OCI-LY7 (cell line): ENCODE measurements at places on chromosomes 1 and 21. TPM values are rescaled to one million over a fixed set of nuclear protein-coding genes. Genes with fewer than 3 reads are reported as not detected.

MATN1 gene
- 0.42 TPM in 1 of 2 replicates, not detected in the other for total RNA-seq

FAM177B gene
- total RNA-seq: not detected in 2 replicates

FGR gene
- total RNA-seq: 0.98 and 1.2 TPM in 2 replicates

SPRR5 gene
- not detected in 2 replicates for total RNA-seq

DNA sequence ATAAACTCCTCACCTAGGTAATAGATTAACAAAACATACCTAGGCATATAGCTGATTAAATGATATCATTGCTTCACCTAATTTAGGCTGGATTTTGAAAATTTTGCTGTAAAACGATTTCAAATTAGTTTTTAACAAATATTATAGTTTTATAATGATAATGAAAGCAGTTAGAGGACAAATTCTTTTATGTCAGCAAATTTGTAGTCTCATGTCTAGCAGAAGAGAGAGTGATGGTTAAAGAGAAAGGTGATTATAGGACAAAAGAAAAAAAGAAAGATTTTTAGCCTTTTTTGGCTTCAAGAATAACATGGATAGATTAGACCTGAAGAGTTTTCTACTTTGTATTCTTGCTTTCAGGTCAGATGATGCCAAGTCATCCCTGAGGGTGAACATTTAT lies 3.6 kb upstream of the DPH5 start:
- DNase-seq: no peak

DNA sequence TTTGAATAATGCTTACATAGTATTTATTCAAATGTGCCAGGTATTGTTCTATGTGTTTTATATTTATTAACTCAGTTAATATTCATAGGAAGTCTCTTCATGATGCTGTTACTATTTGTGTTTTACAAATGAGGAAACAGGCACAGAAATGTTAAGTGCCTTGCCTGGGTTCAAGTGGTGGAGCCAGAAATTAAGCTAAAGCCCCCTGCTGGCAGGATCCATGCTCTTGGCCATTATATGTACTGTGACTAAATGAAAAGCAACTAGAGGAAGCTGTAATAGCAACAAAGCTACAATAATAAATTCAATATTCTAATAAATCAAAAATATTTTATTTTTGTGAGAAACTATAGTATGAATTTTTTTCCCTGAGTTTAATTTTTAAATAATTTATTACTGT lies 30.0 kb downstream of the IARS2 start:
- peak; percentile 22 for DNase-seq

DNA sequence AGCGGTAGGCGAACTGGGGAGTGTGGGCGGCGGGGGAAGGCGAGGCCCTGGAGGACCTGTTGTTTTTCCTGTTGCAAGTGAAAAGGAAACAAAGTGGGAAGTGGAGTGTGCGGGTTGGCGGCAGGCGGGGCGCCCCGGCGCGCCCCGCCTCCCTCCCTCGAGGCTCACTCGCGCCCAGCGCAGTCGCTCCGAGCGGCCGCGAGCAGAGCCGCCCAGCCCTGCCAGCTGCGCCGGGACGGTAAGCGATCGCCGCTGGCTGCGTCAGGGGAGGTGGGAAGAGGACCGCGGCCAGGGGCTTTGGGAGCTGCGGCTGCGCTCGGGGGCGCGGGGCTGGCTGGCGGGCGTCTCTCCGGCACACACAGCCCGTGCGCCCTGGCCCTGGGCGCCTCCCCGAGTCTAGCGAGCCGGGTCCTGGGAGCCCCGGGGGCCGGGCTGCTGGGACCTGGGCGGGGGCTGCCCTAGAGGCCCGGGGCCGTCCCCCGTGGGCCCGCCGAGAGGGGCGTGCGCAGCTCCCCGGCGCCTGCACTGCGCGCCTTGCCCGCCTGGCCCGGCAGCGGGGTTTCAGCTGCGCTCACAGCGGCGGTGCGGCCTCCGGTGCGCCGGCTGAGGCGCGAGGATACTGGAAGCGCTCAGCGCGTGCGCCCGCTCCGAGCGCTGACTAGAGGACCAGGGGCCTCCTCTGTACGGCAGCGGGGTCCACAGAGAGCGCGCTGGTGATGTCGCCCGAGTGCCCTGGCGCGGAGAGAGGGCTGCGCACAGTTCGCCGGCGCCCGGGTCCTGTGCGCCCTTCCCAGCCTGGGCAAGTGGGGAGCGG lies at the start of gene PIK3CD:
Gene PIK3CD (plus strand): TSS at position 167 of the 814 bp plus-strand sequence. CDS start 58,725 bp downstream, outside the sequence.
- DNase-seq: peak; percentile 64

DNA sequence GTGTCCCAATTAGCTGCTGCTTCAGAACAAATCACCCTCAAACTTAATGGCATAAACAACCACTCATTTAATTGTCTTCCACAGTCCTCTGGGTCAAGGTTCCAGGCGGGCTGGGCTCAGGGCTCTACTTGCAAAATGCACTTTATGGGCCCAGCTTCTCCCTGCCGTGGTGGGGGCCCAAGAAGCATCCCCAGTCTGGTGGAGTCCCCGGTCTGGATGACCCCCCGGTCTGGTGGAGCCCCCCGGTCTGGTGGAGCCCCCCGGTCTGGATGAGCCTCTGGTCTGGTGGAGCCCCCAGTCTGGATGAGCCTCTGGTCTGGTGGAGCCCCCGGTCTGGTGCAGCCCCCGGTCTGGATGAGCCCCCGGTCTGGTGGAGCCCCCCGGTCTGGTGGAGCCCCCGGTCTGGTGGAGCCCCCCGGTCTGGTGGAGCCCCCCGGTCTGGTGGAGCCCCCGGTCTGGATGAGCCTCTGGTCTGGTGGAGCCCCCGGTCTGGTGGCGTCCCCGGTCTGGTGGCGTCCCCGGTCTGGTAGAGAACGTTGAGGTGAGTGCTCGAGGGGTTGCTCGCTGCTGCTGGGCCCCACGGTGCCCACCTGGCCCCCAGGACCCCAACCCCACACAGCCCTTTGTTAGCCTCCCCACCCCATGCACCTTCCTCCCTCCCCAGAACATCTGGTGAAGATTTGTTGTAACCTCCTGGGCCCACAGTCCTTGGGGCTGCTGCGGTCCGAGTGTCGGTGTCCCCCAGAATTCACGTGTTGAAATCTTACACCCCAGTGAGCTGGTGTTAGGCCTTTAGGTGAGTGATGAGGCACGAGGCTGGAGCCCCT lies 33.8 kb downstream of the POFUT2 start:
- no peak for DNase-seq

DNA sequence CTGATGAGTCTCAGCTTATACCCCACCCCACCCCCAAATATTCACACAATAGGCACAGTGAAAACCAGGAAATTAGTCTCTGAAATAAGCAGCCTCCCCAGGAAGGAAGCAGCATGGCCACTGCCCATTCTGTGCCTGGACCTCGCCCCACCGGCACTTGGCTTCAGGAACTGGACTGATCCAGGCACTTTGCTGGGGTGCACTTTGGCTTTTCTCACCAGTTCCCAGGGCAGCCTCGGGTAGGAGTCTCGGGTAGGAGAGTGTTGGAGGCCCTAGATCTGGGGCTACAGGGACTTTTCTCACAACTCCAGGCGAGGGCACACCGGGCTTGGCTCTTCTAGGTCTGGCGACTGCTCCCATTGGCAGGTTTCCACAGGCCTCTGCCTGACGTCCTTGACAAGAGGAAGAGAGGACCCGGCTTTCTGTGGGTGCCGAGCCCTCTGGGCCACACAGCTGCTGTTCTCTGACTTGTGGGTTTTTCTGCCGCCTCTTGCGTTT lies 18.7 kb downstream of the ADARB1 start:
- no peak for DNase-seq

DNA sequence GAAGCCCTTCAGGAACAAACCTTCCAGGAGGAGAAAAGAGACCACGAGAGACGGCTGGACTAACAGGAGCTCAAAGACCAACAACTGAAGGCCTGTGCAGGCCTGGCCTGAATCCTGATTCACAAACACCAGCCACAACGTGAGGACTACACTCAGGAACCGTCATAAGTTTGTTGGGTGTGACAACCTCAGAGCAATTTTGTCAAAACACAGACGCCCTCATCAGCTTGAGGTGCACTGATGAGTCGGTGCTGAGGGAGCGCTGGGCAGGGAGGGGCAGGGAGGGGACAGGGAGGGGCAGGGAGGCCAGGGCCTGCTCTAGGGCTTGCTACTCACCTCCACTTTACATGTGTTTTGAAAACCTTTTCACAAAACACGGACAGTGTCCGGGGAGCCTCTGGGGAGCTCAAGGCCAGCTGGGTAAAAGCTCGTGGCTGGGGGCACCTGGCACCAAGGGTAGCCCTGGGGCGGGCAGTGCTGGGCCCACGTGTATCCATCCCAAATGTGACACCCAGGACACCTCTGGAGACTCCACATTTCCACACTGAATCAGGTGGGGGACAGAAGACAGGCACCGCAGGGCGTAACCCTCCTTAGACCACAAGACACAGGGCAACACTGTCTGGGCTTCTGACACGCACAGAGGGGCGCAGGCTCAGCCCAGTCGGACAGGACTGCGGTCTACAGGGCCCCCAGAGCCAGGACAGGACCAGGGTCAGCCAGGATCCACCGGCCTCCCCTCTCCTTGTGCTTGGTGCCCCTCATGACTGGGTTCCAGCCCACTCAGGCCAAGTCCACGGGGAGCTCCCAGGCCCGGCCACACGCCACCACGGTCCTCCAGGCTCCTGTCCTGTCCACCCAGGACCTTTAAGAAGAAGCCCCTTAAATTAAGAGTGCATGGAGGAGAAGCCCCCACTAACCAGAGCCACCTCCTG lies 16.5 kb downstream of the LSS start:
- no peak for DNase-seq

DNA sequence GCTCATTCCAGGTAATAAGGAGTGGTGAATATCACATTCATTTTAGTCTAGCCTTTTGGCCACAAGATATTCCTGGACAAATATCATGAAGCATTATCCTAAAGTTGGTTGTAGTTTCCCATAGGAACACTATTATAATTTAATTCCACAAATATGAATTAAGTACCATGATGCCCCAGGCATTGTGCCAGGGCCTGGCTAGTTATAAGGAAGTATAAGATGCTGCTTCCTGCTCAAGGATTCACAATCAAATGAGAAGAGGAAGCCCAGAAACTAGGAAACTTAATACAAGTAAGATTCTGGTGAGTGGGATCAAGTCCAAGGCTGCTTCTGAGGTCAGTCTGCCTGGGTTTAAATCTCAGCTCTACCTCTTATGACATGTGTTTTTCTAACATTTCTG lies 30.6 kb upstream of the ZP4 start:
- no peak for DNase-seq

- no peak for DNase-seq
Measured at GRCh38 chr1:87089070-87089736, 174.8 kb downstream of the HS2ST1 start.

DNA sequence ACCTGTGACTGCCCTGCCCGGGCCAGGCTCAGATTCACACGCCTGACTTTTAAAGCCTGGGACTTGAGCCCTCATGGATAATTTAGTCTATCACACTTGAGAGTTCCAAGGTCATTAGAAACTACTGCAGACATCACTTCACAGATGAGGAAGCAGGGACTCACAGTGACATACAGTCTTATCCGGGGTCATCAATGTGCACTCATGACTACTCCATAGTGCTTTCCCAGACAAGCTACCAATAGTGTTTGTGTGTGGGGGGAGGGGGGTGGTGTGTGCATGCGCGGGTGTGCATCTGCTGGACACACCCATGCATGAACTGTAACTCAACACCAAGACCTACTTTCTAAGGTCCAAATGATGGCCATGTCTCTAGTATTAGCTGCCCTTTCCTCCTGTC lies 16.1 kb upstream of the SLC5A9 start:
- DNase-seq: no peak

DNA sequence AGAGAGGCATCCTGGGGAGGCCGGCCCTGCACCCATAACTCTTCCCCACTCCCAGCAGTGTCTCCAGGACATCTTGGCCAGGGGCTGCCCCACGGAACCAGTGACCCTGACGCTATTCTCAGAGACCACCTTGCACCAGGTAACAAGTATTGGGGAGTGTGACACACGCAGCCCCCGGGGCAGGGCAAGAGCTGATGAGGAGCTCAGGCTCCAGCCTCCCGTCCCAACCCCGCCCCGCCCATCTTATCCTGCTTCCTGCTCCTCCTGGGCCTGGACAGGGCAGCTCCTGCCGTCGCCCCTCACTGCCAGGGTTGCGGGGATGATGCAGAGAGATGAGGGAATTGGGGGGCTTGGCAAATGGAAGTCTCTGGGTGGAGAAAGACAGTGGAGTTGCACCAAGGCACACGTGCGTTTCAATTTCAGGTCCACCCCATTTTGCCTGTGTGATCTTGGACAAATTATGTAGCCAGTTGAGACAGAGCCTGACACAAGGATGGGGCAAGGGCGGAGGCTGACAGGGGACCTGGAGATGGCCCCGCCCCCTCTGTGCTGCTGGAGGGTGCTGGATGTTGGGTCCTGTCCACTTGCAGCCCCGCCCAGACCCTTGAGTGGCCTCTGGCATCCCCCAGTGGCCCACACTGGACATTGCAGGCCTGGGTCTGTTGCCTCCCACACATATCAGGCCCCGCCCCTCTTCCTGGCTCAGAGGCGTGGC lies 10.7 kb downstream of the CLCNKA start:
- DNase-seq: peak; percentile 73

GRCh38 chr1:2623571-2624337 lies 9.1 kb downstream of the MMEL1 start:
- DNase-seq: no peak

GRCh38 chr1:23645338-23645737 lies 46.3 kb upstream of the RPL11 start:
- DNase-seq: no peak

DNA sequence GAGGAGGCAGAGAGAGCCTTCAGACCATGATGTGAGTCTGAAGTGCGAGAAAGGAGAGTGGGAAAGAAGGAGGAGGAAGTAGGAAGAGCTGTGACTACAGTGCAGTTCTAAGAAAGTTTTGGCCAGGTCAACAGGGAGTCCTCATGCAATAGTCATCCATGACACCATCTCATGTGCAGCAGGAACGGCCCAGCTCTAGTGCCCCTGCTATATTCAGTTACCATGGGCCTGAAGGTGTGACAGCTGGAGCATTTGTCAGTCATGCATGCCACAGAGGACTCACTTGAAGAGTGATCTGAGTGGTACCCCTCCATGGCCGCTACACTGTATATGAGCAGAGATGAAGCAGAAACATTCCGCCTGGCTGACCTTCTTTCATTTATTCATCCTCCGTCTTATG lies 77.9 kb downstream of the OMA1 start:
- DNase-seq: no peak

DNA sequence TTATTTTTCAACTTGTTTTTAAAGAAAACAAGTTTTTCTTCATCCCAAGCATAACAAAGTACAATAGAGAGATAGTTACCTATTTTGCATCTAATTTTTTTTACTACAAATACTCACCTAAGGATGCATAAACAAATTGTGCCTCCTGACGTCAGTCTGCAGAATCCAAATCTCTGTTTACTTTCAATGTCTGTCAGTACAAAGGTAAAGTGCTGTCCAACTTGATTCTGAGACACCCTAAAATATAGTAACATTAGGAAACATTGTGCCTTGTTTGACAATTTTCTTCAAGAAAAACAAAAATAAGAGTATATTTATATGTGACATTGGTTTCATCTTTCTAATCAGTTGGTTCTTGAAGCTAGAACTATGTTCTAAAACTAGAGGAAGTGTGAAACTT lies 103.4 kb downstream of the DENND1B start:
- DNase-seq: no peak

GRCh38 chr21:36419996-36420395 lies 34.8 kb downstream of the CHAF1B start:
- peak; percentile 63 for DNase-seq

DNA sequence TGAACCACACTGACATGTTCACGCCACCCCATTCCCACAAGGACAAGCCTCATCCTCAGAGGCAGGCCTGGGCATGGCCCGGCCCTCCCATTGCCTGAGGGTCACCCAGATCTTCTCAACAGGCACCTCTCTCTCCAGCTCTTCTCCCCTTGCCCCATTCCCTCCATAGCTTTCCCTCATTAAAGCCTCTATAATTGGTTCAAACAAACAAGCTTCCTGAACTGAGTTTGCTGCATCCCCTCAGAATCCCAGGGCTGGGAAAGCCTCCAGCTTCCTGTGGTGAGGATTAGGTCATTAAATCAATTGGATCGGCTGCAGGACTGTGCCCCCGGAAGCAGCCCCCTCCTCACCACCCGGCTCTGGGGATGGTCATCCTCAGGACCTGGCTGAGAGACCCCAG lies 18.9 kb downstream of the CTNNBIP1 start:
- no peak for DNase-seq
